ENCODE measurements at places on chromosomes 3 and 15.
A peak's percentile ranks its signal among the peaks of the same experiment; 100 is the strongest.

DNA sequence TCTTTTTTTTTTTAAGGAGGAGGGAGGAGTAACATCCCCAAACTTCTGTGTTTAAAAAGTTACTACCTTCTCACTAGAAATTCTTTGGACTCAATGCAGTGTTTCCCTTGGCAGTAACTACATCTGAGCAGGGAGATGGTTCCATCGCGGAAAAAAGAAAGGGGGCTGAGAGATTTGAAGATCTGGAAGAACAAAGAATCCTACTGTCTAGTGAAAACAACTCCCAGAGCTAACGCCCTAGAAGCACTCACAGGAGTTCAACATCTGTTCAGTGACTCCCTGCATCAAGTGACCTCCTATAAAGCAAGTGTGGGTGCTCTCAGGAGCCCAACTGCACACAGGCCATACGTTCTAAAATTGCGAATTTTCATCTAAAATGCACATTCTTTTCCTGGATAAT, 66.8 kb upstream of the PXYLP1 start:
- DNase-seq, result no peak

- DNase-seq, result no peak
Observed at GRCh38 chr15:48307586-48307985, 23.6 kb upstream of the DUT start.

DNA sequence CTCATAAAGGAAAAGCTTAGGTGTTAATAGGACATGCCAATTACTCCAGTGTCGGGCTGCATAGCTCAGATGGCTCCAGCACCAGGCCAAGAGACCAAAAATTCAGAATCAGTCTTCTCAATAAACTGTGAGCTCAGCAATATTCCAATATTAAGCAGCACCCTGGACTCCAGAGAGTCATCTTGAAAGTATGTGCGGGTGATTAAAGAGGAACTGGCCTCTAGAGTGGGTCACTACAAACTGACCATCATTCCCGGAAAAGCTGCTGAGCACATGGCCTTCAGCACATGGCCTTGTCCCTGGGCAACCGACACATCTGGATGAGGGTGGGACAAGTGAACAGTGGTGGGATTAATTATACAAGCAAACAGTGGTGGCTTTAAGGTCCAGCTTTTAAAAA, 59.0 kb downstream of the MAGI1 start:
- DNase-seq, result no peak

- DNase-seq, result no peak
Observed at GRCh38 chr3:45127130-45127822, 18.9 kb downstream of the CDCP1 start.

- DNase-seq, result no peak
Observed at GRCh38 chr3:188659449-188660090, 505.6 kb downstream of the LPP start.

- no peak for DNase-seq
Observed at GRCh38 chr15:56943403-56943802, 25.0 kb downstream of the TCF12 start.

DNA sequence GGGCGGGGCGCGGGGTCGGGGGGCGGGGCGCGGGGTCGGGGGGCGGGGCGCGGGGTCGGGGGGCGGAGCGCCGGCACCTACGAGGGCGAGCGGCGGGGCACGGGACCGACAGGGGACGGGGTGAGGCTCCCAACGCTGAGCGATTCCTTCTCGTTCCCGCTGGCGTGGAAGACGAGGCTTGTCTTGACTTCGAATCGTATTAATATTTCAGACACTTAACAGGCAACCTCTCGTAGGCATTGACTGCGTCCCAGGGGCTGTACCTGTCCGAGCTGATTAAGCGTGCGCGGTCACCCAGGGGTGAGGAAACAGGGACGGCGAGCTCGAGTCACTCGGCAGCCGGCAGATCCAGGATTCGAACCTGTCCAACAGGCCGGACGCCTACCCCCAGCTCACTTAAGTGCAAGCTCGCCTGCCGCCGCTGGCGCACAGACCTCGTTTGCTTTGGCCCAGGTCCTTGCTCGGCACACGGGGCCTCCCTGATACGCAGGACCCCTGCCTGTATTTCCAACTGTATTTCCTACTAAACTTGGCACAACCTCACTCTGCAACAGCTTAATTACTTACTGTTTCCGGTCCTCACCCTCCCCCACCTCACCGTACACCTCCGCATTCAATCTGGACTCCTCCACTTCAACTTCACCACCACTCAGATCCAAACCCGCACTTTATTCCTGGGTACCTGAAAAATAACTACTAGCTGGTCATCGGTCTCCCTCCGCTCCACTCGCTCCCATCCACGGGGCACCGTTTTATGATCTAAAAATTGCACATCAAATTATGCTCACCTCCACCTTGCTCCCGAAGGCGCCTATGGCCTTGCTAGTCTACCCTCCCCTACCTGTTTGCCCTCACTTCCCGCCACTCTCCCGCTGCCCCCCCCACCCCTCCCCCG, 722 bp upstream of the ZXDC start:
- DNase-seq, result peak; percentile 83

DNA sequence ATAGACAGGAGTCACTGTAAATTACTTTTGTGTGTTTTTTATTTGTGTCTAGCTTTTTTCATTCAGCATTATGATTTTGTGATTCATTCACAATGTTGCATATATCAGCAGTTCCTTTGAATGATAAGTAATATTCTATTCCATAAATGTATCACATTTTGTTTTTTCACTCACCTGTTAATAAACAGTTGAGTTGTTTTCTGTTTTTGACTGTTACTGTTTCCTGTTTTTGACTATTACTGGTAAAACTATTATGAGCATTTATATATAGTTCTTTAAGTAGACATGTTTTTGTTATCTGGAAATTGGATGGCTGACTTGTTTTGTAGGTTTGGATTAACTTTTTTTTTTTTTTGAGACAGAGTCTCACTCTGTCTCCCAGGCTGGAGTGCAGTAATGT, 138.4 kb downstream of the RSRC1 start:
- no peak for DNase-seq

DNA sequence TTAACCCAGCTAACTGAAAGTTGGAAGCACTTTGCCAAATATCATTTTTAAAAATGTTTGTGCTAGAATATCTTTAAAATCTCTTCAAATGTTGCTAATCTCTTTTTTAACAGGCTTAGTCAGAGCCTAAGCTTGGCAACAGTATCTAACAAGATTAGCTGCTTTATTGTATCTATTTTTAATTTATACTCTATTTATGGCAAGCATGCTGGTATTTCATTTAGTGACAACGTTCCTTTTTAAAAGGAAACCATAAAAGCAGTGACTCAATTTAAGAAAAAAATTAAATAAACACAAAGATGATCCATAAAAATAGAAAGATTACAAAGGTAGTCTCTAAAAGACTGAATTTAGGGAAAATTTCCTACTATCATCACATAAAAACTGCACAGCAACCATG, 40.5 kb downstream of the SLC12A6 start:
- DNase-seq, result no peak

- DNase-seq, result no peak
Observed at GRCh38 chr15:72464251-72464650, 9.9 kb upstream of the ARIH1 start.

GRCh38 chr3:58164199-58164879, 46.4 kb downstream of the DNASE1L3 start:
- DNase-seq, result no peak

Measured in midbrain (tissue), 1 donor.